Left cardiac atrium (tissue), 4 donors: ENCODE measurements at places on chromosomes 11 and 22. TPM values are rescaled to one million over a fixed set of nuclear protein-coding genes. Genes with fewer than 3 reads are reported as not detected.

P2RX6 gene
- total RNA-seq = 4.6 TPM

DNA sequence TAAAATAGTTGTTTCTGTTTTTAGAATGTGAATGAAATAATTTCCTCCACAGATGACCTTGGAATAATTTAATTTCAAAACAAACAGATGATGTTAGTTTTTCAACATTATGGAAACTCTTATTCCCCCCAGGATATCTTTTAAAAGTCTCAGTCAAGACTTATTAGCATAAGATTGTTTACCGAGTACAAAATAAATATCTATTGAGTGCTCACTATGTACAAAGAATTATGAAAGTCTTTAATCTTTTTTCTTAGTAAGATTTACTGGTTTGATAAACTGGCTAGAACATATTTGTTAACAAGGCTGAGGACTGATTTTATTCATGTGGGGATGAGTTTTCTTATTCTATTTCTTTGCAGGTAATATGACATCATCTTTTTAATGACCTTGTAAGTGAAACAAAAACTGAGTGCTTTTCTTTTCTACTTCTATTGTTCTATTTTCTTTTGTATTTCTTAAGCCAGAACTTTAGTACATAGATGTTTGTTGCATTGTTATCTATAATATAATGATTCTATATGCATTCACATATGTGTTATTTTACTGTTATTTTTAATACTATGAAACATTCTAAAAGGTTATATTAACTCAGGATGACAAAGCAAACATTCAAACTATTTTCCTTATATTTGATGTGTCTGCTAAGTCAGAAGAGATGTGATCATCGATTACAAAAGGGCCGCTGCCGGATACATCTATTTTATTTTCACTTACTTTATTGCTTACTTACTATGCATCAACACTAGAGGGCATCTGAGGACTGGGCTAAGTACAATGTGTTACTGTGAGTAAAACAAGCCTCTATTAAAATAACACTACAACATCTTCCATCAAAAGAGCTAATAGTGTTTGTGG, 111.0 kb upstream of the ARHGAP42 start:
- DNase-seq = no peak

- no peak for DNase-seq
These were observed 44.7 kb downstream of the CSTF3 start for GRCh38 chr11:33116535-33116934.

GRCh38 chr11:111454561-111455192, 57.5 kb downstream of the BTG4 start:
- peak; percentile 40 for DNase-seq

- DNase-seq = peak; percentile 92
These were observed 35.8 kb downstream of the MAML2 start for GRCh38 chr11:96306933-96307775.

- DNase-seq = no peak
These were observed 32.2 kb upstream of the DMC1 start for GRCh38 chr22:38602166-38602565.

DNA sequence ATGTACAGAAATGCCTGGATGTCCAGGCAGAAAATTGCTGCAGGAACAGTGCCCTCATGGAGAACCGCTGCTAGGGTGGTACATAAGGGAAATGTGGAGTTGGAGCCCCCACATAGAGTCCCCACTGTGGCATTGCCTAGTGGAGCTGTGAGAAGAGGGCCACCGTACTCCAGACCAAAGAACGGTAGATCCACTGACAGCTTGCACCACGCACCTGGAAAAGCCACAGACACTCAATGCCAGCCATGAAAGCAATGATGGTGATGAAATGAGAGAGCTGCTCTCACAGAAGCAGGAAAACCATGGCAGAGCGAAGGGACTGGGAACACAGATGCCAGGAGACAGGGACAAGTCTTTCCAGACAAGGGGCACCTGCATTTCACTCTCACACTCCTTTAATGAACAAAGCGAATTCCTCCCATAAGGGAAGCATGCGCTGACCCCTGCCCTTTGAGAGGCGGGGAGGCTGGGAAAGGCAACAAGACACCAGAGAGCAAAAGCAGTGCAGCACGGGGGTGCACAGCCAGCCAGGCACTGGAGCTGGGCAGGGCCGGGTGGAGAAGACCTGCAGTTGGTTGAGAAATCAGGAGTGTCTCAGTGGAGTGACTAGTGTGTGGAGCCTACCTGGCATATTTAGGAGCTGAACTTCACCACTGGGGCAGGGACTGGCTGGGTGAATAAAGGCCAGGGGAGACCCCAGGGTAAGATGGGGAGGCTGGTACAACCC, 1025.2 kb downstream of the TBC1D22A start:
- DNase-seq = no peak

APOL5 gene
- total RNA-seq = not detected

GDPD4 gene
- total RNA-seq = not detected

DNA sequence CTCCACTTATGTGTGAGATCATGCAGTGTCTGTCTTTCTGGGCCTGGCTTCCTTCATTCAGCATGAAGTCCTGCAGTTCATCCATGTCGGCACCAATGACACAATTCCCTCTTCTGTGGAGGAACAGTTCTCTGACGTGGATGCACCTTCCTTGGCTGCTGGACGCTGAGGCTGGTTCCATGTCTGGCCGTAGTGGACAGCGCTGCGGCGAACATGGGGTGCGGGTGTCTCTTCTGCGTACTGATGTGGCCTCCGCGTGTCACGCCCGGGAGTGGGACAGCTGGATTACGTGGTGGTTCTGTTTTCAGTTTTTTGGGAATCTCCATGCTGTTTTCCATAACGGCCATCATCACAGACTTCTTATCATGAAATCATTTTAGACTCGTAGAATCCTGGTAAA, 16.9 kb upstream of the MUC2 start:
- DNase-seq = no peak

- no peak for DNase-seq
These were observed 89.0 kb downstream of the CWC15 start for GRCh38 chr11:94884376-94884775.

GRCh38 chr22:47012589-47013370, 250.3 kb downstream of the TBC1D22A start:
- DNase-seq = no peak

GRCh38 chr11:75155570-75156422, 4.9 kb downstream of the SLCO2B1 start:
- no peak for DNase-seq

CDON gene
- 13.6 TPM for total RNA-seq

IFT27 gene
- total RNA-seq = 27.6 TPM

- DNase-seq = no peak
These were observed 375.1 kb downstream of the BUD13 start for GRCh38 chr11:116397602-116398084.

DNA sequence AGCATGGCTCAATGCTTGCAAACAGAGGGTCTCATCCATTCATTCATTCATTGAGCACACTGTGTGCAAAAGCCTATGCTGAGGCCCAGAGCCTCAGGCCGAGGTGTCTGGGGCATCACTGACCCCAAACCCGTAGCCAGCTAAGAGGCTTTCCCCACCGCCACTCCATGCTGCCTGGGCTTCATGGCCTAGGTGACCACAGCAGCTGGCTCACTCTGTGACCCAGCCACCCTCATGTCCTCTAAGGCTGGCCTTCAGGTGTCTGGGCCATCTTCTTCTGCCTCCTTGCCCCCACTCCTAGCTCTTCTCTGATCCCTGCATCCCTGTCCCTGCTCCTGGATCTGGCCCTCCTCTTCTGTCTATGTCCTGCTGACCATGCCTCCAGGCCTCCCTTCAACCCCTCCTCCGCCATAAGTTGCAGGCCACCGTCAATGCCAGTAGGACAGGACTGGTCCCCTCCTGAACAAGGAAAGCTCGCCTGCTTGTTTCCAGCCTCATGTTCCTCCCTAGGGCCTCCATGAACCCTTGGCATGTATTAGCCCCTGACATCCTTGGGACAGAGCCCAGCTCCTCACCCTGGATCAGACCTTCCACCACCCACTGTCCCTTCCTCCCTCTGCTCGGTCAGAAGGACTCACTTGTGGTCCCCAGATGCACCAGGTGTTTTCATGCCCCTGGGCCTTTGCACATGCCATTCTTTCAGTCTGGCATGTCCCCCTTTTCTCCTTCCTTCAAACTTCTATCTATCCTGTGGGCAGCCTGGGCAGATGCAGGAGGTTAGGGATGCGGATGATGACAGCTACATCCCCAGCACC, 92.8 kb downstream of the MYEOV start:
- DNase-seq = no peak

DNA sequence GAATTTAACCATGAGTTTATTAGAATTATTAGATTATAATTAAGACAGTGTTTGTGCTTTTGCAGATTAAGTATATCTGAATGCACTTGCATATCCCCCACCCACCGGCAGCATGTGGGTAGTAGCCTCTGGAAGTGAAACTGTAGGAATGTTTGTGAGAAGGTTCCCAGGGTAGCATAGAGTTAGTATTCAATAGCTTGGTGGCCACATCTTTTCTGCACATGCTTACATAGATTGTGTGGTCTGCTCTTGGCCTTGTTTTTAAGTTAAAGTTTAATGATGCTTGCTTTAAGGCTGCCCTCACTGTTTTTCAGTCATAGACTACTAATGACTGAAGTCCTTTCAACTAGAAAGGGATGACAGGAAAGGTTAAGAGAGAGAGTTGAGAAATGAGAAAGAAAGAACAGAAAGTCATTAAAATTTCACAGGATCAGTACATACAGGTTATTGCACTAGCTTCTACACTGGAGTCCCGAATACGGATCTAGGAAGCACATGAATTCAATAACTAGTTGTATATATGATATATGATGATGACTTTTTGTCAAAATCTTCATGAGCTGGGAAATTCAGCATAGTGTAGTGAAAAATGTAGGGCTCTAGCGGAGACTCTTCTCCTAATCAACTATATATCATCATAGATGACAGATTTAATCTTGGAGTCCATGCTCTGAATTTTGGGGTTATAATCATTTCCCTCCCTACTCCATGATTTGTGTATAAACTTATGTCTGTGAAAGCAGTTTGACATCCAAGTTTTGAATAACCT, 137.1 kb downstream of the ARHGAP42 start:
- no peak for DNase-seq

CFAP300 gene
- 2.2 TPM for total RNA-seq

MFRP gene
- total RNA-seq = not detected

TEX12 gene
- total RNA-seq = not detected

- no peak for DNase-seq
These were observed 132.1 kb upstream of the BMAL1 start for GRCh38 chr11:13145461-13145860.

MPEG1 gene
- 38.1 TPM for total RNA-seq

DNA sequence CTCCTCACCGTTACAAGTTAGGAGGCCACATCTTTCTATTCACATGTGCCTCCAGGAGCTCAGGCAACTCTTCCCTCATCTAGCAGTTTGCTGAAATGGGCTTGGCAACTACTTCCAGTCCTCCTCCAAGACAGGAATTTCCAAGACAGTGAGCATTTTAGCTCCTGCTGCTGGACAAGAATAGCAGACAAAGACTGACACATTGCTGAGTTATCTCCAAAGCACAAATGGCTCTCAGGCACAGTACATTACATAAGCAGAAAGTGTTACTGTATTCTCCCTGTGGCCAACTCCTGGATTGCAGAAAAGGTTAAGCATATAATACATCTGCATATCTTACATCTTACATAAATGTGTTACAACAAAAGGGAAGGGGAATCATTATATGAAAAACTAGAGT, 83.2 kb upstream of the POU2AF2 start:
- no peak for DNase-seq

GRCh38 chr11:118213201-118213600, 11.6 kb downstream of the JAML start:
- no peak for DNase-seq

GRCh38 chr22:30472994-30473720, 1.3 kb upstream of the SEC14L3 start:
- no peak for DNase-seq

GRCh38 chr22:41787331-41787730, 13.1 kb upstream of the CCDC134 start:
- DNase-seq = no peak

DNA sequence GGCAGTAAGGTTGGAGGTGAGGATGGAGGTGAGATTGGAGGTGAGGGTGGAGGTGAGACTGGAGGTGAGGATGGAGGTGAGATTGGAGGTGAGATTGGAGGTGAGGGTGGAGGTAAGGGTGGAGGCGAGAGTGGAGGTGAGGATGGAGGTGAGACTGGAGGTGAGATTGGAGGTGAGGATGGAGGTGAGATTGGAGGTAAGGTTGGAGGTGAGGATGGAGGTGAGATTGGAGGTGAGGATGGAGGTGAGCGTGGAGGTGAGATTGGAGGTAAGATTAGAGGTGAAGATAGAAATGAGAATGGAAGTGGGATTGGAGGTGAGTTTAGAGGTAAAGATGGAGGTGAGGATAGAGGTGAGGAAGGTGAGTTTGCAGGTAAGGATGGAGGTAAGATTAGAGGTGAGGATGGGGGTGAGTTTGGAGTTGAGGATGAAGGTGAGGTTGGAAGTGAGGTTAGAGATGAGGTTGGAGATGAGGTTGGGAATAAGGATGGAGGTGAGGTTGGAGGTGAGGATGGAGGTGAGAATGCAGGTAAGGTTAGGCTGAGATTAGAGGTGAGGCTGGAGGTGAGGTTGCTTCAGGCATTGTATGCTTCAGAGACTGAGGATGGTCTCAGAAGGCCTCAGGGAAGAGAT, 12.2 kb downstream of the NCF4 start:
- DNase-seq = no peak

GRCh38 chr11:118849825-118850224, 33.9 kb upstream of the CXCR5 start:
- no peak for DNase-seq

MS4A12 gene
- not detected for total RNA-seq

POU2AF3 gene
- 0.18 TPM for total RNA-seq

DNA sequence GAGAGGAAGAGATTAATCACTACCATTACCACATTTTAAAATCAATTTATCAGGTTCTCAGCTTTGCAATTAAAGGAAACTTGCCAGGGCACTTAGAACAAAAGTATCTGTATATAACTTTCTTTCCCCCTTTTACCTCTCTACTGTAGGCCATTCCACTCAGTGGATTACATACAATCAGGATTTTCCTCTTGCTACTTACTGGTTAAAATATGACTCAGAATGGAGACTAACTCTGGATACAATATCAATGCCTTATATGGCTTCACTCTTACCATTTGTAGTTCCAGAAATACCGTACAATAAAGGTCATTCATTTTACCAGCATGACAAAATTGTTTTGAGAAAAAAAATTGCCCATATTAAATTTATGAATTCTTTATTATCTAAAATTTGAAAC, 706.8 kb downstream of the KCNA4 start:
- DNase-seq = no peak

CASP4 gene
- total RNA-seq = 21.7 TPM

NPAS4 gene
- total RNA-seq = 0.68 TPM

- peak; percentile 77 for DNase-seq
These were observed 132.7 kb upstream of the RCN1 start for GRCh38 chr11:31958076-31958735.

GRCh38 chr11:133803026-133803425, 42.3 kb downstream of the SPATA19 start:
- no peak for DNase-seq

GRCh38 chr11:114179234-114179941, 116.8 kb upstream of the NNMT start:
- DNase-seq = peak; percentile 86

GRCh38 chr11:70503468-70504221, 105.3 kb downstream of the CTTN start:
- no peak for DNase-seq

GNG3 gene
- not detected for total RNA-seq

GRCh38 chr11:33769542-33769941, 4.8 kb downstream of the FBXO3 start:
- no peak for DNase-seq

PHF5A gene
- 28.1 TPM for total RNA-seq

- no peak for DNase-seq
These were observed 303.7 kb upstream of the ARHGAP42 start for GRCh38 chr11:100383357-100383865.

ADORA2A gene
- 4.6 TPM for total RNA-seq
